PC-9 (cell line): ENCODE measurements at places on chromosomes 13 and 19. TPM values are rescaled to one million over a fixed set of nuclear protein-coding genes. Genes with fewer than 3 reads are reported as not detected.

The CACNG8 gene
- total RNA-seq: 2.9 and 3.8 TPM in 2 replicates

- no peaks in the 10 kb centered on the region for H3K4me1 ChIP-seq
- H3K36me3 ChIP-seq: peaks cover 24% of the 10 kb centered on the region; the same call in 1 of the 2 replicates
- no peak overlapping the region for H3K4me3 ChIP-seq
- H3K27me3 ChIP-seq: no peaks in the 10 kb centered on the region
- no peak overlapping the region for H3K27ac ChIP-seq
Observed at GRCh38 chr13:98896083-98896867, 81.6 kb downstream of the DOCK9 start.

The WASF3 gene
- total RNA-seq: 0.20 and 0.31 TPM in 2 replicates

GRCh38 chr13:67076378-67076777 lies 153.8 kb downstream of the PCDH9 start:
- no peaks in the 10 kb centered on the region for H3K27me3 ChIP-seq
- no peak overlapping the region for H3K4me3 ChIP-seq
- no peak overlapping the region for H3K27ac ChIP-seq

DNA sequence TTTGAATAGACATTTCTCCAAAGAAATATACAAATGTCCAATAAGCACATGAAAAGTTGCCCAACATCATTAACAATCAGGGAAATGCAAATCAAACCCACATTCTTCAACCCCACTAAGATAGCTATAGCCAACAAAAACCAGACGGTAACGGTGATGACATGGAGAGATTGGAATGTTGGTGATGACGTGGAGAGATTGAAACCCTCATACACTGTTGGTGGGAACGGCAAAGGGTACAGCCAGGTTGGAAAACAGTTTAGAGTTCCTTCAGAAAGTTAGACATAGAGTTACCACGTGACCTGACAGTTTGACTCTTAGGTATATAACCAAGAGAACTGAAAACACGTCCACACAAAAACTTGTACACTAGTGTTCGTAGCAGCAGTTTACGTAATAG lies 48.1 kb downstream of the TNFRSF19 start:
- no peak for DNase-seq
- peaks cover 12% of the 10 kb centered on the region; the same call in 1 of the 2 replicates for H3K27me3 ChIP-seq
- no peak overlapping the region for H3K27ac ChIP-seq
- H3K4me3 ChIP-seq: no peak overlapping the region
- no peaks in the 10 kb centered on the region for H3K36me3 ChIP-seq
